NCI-H460 (cell line): ENCODE measurements at places on chromosomes 11 and 22.

GRCh38 chr22:46749682-46750529 is 11.9 kb upstream of the CERK start:
- no peak for DNase-seq

DNA sequence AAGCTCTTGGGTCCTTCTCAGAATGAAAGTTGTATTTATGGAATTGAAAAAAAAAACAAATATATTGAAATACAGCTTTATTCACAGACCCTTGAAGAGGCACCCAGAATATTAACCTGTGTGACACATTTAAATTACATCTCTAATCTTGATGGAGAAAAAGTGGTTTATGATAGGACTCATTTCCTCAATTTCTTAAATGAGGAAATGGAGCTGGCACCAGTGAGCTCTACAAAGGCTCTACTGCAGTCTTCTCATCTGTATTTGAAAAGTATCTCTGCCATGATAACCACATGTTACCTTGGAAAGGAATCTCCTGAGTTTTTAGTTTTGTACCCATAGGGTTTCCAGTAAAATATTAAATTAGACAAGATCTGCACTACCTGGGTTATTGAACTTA is 186.5 kb downstream of the HIPK3 start:
- DNase-seq = no peak

- no peak for DNase-seq
These were observed 52.2 kb upstream of the HMGXB4 start for GRCh38 chr22:35204807-35205775.

- DNase-seq = peak; percentile 75
These were observed 49.5 kb downstream of the LGR4 start for GRCh38 chr11:27423125-27423524.

GRCh38 chr11:120096369-120097191 is 41.3 kb downstream of the TRIM29 start:
- no peak for DNase-seq

- DNase-seq = no peak
These were observed 46.2 kb downstream of the TTC17 start for GRCh38 chr11:43404836-43405479.
